Umbilical cord (tissue), 2 donors: ENCODE measurements at places on chromosomes 11 and 22. TPM values are rescaled to one million over a fixed set of nuclear protein-coding genes. Genes with fewer than 3 reads are reported as not detected.

Gene PGA5
- 8.9 TPM for total RNA-seq

Gene MRGPRF
- total RNA-seq, result 38.8 TPM

Gene PHF5A
- total RNA-seq, result 19.5 TPM

Gene APOA5
- not detected for total RNA-seq

Gene SLC43A1
- total RNA-seq, result 12.5 TPM

Gene VWCE
- total RNA-seq, result not detected

Gene ENTHD1
- total RNA-seq, result 4.8 TPM

Gene CAVIN3
- 177 TPM for total RNA-seq

Gene MOGAT2
- 1.9 TPM for total RNA-seq

Gene ASPHD2
- total RNA-seq, result 1.7 TPM

Gene SPDYC
- total RNA-seq, result not detected

GRCh38 chr11:102760344-102761035 lies 19.9 kb downstream of the MMP10 start:
- peak; percentile 78 for DNase-seq

- no peak for DNase-seq
Observed at GRCh38 chr11:77046060-77046501, 11.9 kb downstream of the B3GNT6 start.

DNA sequence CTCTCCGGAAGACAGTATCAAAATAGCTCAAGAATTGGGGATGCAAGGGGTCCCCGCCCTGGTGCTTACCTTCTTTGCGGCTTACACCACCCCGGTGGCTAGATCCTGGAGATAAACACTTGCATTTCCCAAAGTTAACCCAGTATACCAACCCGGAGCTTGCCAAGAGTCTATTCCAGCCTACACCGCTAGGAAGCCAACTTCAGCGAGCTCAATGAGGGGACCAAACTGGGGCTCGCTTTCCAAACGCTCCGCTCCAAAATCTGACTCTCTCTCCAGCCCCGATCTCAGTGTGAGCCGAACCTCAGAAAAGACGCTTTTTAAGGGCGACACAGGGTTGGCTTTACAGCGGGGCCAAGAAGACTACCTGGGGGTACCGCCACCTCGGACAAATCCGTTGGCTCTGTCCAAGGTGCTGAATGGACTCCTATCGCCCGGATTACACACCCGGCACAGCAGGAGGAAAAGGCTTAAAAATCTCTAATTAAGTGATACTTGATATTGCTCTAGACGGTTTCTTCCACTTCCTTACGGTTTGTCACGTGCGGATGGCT lies 20.1 kb upstream of the BDNF start:
- DNase-seq, result peak; percentile 44

GRCh38 chr11:62169935-62170334 lies 20.1 kb upstream of the SCGB1D1 start:
- DNase-seq, result no peak

DNA sequence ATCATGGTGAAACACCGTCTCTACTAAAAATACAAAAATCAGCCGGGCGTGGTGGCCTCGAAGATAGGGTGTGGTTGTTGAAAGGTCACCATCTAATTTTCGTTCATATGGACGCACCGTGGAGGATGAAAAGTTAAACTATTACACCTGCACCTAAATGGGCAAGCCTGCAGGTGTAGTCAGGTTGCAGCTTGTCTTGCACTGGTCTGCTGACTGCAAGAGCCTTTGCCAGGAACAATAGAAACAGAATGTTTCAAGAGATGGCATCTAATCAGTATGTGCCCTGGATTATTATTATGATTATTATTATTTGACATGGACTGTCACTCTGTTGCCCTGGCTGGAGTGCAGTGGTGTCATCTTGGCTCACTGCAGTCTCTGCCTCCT lies 908 bp downstream of the NADSYN1 start:
- no peak for DNase-seq

DNA sequence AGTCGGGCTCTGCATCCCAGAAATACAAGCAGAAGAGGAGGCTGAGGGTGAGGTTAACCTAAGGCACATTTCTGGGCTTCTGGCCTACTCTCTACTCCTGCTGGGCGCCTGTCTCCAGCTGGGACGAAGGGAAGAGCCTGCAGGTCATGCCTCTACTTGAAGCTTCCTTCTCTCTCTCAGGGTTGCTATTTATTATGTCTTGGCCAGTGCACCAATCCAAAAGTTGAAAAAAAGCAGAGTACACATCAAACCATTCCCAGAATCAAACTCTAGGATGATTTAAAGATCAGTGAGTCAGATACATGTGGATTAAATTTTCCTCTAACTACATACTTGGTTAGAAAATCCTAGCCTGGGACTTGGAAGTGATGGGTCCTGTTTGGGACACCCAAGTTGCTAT lies 60.2 kb upstream of the CDON start:
- peak; percentile 86 for DNase-seq

- no peak for DNase-seq
Observed at GRCh38 chr11:61712314-61712713, 32.1 kb downstream of the DAGLA start.

- no peak for DNase-seq
Observed at GRCh38 chr11:57134284-57134683, 47.5 kb upstream of the LRRC55 start.

- no peak for DNase-seq
Observed at GRCh38 chr11:131597890-131598289, 227.5 kb downstream of the NTM start.

DNA sequence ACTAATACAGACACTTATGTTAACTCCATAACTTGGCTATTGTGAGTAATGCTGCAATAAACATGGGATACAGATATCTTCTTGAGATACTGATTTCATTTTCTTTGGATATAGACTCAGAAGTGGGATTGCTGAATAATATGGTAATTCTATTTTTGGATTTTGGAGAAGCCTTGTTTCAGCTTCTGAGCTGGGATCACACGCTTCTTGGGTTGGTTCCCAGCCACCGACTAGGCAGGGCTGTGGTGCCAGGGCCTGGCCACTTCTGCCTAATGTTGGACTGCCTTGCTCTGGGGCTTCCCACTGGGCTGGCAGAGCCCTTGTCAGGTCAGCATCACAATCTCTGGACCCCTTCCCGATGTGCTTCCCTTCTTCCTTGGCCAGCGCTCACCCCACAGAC lies 14.0 kb upstream of the MCHR1 start:
- peak; percentile 88 for DNase-seq

DNA sequence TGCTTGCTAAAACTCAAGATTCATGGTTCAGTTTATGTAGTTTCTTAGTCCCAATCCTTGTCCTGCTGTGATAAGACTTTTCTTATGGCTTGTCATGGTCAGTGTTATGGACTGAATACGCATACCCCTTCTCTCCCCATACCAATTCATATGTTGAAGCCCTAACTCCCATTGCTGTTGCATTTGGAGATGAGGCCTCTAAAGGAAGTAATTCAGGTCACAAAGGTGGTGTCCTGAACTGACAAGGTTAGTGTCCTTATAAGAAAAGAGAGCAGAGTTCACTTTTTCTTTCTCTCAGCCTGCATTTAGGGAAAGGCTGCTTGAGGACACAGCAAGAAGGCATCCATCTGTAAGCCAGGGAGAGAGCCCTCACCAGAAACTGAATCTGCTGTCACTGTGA lies 618.2 kb downstream of the LRRC4C start:
- DNase-seq, result no peak

DNA sequence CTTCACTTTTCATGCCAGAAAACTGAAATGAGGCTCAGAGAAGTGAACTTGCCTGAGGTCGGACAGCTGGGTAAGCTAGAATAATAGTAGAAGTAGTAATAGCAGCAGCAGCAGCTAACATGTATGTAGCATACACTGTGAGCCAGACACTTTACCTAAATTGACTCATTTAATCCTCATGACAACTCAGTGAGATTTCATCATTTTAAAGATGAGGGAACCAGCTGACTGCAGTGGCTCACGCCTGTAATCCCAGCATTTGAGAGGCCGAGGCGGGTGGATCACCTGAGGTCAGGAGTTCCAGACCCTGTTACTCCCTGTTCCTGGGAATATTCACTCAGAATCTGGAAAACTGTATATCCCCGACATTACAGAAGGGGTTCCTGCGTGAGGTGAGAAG lies 154.5 kb downstream of the DBX1 start:
- DNase-seq, result no peak

GRCh38 chr11:114192841-114193389 lies 103.3 kb upstream of the NNMT start:
- DNase-seq, result no peak

DNA sequence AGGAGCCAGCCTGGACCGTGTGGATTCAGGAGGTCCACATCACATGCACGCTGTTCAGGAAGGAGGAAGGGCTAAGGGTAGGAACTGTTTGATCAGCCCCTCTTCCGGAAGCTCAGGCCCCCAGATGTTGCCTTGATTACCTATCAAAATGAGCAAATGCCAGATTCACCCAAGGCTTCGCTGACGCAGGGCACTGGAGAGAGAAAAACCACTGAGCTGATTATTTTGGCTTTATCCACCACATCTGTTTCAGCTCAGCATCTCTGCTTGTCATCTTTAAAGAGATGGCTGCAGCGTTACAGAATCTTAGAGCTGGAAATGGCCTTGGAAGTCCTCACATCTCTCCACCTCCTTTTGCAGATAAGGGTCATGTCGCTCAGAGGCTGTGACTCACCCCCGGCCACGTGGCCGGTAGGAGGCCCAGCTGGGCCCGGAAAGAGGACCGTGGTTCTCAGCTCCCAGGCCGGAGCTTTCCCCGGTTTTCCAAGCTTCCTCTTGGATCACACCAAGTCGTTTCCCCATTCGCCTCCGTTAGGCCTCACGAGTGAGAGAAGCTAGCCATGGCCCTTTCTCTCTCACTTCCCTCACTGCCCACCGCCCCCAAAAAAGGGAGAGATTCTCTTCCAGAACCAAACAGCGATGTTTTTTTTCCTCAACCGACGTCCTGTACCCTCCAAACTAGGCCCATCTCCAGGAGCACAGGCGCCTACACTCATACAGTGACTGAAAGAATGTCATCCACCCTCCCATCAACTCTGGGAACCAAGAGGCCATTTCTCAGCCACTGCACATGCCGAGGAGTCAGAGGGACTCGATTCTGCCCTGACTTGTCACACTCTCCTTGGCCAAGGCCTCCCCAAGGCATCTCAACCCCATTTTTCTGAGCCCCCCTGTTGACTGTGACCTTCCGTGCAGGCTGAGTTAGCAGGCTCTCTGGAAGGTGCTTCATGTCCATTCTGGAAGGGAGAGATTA lies 37.6 kb downstream of the LIF start:
- peak; percentile 98 for DNase-seq

GRCh38 chr11:44033411-44033850 lies 14.3 kb upstream of the ACCSL start:
- no peak for DNase-seq

DNA sequence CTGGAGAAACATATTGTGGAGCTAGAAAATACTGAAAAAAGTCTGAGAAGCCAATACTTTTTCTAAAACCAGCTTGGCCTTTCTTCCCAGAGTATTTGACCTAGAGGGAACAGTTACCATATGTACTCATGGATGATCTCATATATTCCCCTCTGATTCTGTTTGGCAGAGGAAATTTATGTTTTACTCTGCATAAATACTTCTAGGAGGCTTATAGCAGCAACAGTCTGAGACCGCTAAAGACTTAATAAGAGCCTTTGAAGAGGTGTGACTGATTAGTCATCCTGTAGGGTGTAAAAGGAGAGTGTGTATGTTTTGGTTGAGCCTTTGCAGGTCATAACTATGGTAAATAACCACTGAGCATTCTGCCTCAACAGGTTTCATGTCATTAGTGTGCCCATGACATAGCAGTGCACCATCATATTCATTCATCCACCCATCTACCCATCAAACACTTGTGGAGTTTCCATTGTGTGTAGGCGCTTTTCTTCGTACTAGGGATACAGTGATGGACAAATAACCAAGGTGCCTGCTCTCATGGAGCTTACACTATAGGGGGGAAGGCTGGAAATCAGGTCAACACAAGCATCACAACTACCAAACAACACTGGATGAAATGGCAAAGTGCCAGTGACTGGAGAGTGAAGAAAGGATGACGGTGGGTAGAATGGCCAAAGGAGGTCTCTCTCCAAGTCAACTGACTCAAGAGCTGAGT lies 44.5 kb downstream of the TRAF6 start:
- no peak for DNase-seq

DNA sequence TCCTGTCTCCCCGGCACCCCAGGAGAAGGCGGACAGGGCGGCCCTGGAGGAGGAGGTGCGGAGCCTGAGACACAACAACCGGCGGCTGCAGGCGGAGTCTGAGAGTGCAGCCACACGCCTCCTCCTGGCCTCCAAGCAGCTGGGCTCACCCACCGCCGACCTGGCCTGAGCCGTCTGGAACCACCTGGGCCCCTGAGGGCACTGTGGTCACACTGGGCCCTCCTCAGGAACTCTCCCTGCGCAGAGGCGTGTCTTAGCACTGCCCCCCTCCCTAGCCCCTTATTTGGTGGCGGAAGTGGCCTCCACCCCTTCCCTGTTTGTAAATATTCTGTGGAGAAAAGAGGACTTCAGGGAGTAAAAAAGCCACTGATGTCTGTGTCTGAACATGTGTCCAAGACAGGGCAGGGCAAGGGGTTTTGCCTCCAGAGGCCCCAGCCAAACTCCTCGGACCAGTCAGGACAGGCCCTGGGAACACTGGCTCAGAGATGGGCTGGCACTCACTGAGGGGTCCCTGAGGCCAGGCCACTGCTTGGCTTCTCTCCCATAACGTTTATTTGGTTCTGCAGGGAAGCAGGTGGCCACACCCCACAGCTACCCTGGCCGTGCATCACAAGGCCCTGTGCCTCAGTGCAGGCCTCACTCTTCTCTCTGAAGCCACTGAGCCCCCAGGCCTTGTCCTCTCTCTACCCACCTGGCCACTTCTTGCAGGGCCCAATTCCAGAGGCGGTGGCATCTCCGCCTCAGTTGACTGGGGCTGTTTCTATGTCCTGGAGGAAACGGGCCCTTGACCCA lies 12.0 kb downstream of the RELA start:
- no peak for DNase-seq

DNA sequence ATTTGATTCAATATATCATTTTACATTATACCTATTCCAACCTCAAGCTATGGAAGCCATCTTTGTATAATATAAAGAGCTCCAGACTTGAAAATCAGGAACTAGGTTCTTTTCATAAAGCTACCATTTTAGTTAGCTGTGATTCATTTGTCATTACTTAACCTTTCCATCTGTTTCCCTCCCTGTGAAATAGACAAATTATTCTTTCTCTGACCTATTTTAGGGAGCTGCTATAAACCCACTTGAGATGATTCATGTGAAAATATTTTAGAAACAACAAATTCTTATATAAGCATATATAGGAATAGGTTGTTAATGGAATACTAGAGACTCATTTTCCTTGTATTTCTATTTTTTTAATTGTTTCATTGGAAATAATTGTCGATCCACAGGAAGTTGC lies 1012.1 kb downstream of the OPCML start:
- no peak for DNase-seq

- DNase-seq, result no peak
Observed at GRCh38 chr11:83441171-83441570, 155.0 kb upstream of the CCDC90B start.

DNA sequence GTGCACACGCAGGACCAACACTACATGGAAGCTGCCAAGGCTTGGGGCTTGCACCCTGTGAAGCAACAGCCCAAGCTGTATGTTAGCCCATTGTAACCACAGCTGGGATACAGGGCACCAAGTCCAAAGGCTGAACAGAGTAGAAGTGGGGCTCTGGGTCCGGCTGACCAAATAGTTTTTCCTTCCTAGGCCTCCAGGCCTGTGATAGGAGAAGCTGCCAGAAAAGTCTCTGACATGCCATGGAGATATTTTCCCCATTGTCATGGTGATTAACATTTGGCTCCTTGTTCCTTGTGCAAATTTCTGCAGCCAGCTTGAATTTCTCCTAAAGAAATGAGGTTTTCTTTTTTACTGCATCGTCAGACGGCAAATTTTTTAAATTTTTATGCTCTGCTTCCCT lies 941.2 kb downstream of the FAM181B start:
- DNase-seq, result no peak

GRCh38 chr22:23969071-23969470 lies 2.4 kb downstream of the DDTL start:
- DNase-seq, result no peak
